Tibial nerve (tissue), 4 donors: ENCODE measurements at places on chromosomes 7 and 10.
A peak's percentile ranks its signal among the peaks of the same experiment; 100 is the strongest.

GRCh38 chr7:79403879-79404278 lies 49.6 kb downstream of the MAGI2 start:
- no peak for DNase-seq

DNA sequence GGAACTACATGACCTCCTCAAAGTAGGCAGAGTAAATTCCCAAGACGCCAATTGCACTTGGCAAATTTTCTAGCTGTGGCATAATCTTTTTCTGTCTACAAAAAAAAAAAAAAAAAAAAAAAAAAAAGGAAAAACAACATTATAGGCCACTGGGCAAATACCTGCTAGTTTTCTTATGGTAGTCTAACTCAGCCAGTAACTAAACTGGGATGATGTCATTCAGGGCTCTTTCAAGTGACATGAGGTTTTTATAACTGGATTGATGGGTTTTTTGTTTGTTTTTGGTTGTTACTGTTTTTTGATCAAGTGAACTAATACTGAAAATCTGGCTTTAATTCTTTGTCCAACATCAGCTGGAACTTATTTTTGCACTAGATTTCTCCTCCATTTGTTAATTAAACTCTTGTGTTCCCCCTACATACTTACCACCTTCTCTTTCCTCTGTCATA lies 7.4 kb upstream of the VIM start:
- DNase-seq, result no peak

- DNase-seq, result peak; percentile 38
Observed at GRCh38 chr7:15889507-15889906, 203.0 kb upstream of the MEOX2 start.

DNA sequence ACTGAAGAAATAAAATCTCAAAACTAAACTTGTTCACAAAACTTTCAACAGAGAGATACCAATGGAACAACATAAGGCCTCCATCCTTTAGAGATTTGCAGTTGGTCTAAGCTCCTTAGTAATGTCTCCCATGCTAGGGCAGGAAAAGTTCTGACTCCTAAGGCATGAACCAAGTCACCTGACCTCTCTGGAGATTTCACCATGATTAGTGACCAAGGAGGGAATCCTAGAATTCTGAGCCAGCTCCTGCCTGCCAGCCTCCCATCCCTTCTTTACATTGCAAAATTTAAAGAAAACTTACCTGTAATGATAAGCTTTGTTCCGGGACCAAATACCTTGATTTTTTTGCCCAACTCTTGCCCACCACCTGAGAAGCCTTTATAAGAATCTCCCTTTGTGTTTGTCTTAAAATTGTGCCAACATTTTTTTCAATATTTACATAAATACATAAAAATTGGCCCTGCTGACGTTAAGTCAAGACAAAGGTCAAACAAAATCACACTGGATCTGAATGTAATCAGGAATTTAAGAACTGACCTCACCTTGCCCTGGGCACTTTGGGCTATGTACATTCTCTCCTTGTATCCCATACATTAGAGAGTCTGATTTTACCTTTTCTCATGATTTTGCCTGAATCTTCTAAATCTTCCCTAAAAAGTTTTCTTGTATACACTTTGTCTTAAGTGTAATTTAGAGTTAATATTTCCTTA lies at the start of gene TARP:
TSS of gene TARP (minus strand) at position 351 of the 710 bp plus-strand sequence.
- no peak for DNase-seq

DNA sequence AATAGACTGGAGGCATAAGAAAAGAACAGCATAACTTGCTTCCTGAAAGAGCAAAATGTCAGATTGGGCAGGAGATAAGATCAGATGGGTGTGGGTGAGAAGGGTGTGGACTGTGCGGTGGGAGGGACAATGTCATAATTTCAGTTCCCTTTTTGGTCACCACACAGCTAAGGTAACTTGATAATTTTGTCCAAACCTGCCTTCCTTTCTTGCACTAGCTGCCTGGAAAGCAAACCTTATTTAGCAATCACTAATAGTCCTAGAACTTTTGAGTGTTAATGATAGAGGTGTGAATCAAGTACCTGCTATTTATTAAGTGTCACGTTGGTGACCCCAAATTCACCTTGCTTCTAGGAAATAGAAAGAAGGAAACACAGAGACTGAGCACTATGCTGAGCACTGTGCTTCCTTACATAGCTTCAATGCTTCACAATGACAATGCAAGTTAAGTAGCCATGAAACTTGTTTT lies 72.4 kb upstream of the SP4 start:
- DNase-seq, result no peak

GRCh38 chr7:136326045-136326609 lies 349.0 kb upstream of the MTPN start:
- DNase-seq, result no peak

DNA sequence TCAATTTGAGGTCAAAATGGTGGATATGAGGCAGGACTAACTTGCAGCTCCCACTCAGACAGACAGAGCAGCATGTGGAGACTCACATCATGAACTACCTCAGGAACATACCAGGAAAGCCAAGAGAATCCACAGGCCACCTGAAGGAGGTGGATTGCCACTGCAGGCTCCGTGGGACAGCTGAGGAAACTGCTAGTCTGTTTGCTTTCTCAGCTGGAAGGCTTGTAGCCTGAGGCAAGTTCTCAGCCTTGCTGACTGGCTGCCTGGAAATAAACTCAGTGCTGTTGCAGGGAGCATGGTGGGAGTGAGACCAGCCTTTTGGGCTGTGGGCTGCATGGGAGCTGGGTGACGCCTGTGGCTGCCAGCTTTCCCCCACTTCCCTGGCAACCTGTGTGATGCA lies 202.9 kb downstream of the ZNF248 start:
- no peak for DNase-seq

GRCh38 chr7:924541-925231 lies 29.8 kb downstream of the ADAP1 start:
- DNase-seq, result no peak

DNA sequence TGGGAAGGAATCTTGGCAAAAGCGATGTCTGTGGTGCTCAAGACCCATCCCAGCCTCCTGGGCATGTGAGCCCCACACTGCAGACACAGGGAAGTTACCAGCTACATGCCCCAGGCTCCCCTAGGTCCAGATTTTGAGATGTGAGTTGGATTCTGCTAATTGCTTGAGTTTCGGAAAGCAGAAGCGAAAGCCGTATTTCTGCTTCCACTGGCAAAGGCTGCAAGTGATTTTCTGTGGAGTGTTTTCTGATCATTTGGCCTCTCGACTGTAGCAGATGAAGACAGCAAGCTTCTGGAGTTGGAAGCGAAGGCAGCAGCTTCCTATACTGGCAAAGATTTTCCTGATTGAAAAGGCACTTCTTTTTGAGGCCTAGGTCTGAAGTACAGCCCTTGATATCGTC lies 29.6 kb downstream of the ANKRD16 start:
- no peak for DNase-seq

- no peak for DNase-seq
Observed at GRCh38 chr7:100966542-100967291, 2.6 kb upstream of the MUC12 start.

GRCh38 chr10:60910543-60910942 lies 33.4 kb downstream of the RHOBTB1 start:
- no peak for DNase-seq

DNA sequence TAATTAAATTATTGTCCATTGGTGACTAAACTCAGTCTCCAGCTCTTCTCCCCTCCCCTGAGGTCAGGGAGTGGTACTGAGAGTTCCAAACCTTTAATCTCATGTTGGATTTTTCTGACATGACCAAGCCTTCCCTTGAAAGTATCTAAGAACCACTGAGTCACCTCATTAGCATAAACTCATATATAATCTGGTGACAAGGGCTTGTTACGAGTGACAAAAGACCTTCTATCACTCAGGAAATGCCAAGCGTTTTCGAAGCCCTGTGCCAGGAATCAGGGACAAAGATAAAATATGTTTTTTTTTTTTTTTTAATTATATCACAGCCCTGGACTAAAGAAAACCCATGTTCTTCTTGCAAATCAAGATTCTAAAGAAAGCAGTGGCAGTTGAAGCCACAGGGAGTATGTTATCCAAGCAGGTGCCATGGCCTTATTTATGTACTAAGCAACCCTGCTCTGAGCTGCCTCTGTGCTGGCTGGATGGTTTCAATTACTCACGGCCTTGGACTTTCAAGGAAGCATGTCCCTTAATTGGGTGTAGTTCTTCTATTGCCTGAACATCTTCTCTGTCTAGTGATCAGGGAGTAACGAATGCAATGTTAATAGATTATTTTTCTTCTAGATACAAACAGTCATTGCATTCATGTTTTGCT lies 169.0 kb upstream of the PRKCQ start:
- DNase-seq, result no peak

GRCh38 chr7:150947761-150948651 lies 30.1 kb downstream of the KCNH2 start:
- no peak for DNase-seq

GRCh38 chr10:101400585-101400984 lies 46.6 kb downstream of the BTRC start:
- no peak for DNase-seq
